ENCODE measurements at places on chromosomes 1 and 21.

- H3K36me3 ChIP-seq: no peaks in the 10 kb centered on the region
- no peak overlapping the region for H3K4me3 ChIP-seq
- no peak for DNase-seq
These were observed 14.6 kb upstream of the PKNOX1 start for GRCh38 chr21:42959728-42960127.

GRCh38 chr1:183251959-183252450, 65.9 kb downstream of the LAMC2 start:
- H3K36me3 ChIP-seq: no peaks in the 10 kb centered on the region
- DNase-seq: no peak
- H3K27ac ChIP-seq: no peak overlapping the region
- H3K4me3 ChIP-seq: no peak overlapping the region

GRCh38 chr21:36684957-36685714, 13.8 kb upstream of the SIM2 start:
- no peak overlapping the region for H3K27ac ChIP-seq
- no peak for DNase-seq
- no peaks in the 10 kb centered on the region for H3K36me3 ChIP-seq
- no peaks in the 10 kb centered on the region for H3K4me1 ChIP-seq
- H3K27me3 ChIP-seq: peaks cover 12% of the 10 kb centered on the region

DNA sequence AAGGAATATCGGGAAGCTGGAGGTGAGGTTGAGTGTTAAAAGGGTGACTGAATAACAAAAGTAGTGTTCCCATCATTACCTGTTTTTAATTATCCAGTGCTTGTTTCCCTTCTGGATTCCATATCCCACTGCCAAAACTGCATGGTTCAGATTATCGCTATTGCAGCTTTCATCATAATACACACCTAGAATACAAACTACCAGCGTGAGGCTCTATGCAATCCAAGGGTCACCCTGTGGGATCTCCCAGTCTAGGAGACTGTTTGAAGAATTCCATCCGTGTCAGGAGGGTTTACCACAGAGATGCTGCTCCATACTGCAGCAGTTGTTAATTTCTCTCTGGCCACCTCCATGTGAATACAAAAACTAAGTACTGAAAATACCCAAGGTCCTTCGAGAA, 9.0 kb downstream of the CTSK start:
- no peak overlapping the region for H3K4me3 ChIP-seq
- H3K27ac ChIP-seq: no peak overlapping the region
- DNase-seq: no peak
- peaks cover 5% of the 10 kb centered on the region for H3K36me3 ChIP-seq
- no peaks in the 10 kb centered on the region for H3K4me1 ChIP-seq
- H3K27me3 ChIP-seq: no peaks in the 10 kb centered on the region

Measured in CD4-positive, alpha-beta memory T cell (primary cell).